ENCODE measurements at places on chromosomes 3 and 15. TPM values are rescaled to one million over a fixed set of nuclear protein-coding genes. Genes with fewer than 3 reads are reported as not detected.

DNA sequence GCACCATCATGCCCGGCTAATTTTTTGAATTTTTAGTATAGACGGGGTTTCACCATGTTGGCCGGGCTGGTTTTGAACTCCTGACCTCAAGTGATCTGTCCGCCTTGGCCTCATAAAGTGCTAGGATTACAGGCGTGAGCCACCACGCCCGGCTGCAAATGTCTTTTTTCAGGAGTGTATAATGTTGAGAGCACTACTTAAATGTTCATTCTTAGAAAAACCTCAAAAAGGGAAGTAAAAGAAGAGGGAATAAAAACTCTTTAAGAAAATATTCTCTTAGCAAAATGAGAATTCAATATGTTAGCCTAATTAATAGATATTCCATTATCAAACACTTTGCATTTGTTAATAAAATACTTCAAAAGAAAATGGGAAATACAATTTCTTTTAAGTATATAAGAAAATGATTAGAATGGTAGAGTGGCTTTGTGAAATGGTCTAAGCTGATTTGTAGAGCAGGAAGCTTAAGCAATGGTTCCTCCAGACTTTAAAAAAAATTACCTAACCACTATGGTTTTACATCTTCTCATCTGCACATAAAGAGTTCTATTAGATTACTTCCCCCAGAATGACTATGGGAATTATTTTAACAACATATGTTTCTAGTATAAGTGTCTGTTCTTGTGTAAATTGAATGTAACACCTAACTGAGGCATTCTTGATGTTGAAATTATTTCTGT, 226.7 kb upstream of the ALCAM start:
- no peak for DNase-seq

DNA sequence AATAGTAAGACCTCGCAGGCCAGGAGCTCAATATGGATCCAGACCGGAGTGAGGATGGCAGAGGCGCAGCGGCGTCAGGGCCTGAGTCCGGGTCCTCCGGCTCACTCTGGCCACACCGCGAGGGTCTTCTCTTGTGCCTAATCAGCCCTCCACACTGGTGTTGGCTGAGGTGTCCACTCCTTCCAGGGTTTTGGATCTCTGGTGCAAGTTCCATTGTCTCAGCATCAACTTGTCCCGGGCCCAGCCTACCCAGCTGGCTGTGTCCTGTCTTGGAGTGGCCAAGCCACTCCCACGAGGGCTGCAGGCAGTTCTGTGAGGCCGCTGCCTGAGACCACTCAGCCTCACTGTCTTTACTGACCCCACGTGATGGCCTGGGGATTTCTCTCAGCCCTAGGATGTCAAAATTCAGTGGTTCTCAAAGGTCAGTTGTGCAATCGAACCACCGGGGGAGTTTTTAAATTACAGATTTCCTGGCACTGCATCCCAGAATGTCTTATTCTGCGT, 12.6 kb upstream of the GOLGA6L7 start:
- DNase-seq = peak; percentile 8

Gene NOX5
- 0.07 TPM for polyA plus RNA-seq

Gene PP2D1
- not detected for polyA plus RNA-seq

- DNase-seq = no peak
Observed at GRCh38 chr3:182711261-182711683, 82.0 kb upstream of the ATP11B start.

DNA sequence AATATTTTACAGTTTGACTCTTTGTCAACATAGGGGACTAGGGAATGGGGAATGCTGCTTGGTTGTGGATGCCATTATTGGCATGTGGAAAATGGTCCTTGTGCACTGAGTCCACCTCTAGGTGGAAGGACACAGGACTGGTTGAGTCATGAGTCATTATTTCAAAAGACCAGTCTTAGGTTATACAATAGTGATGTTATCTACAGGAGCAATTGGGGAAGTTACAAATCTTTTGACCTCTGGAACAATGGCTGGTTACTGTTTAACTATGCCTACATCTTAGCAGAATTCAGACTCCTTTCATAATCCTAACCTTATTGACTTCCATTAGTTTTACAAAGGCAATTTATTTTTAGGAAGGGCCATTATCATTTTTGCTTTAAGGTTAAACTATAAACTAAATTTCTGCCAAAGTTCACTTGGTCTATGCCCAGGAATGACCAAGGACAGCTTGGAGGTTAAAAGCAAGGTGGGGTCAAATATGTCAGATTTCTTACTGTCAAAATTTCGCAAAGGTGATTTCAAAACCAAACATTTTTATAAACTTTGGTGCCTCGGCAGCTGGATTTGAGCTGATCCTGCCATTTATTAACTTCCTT, 11.8 kb upstream of the CCR8 start:
- no peak for DNase-seq

Gene FMN1
- 7.3 TPM for polyA plus RNA-seq

All from IMR-90 (cell line).